Fibroblast of skin of scalp (primary cell): ENCODE measurements at places on chromosomes 11 and 22.

- no peak for DNase-seq
Measured at GRCh38 chr11:129959687-129960086, 42.9 kb downstream of the PRDM10 start.

- no peak for DNase-seq
Measured at GRCh38 chr22:37657590-37658132, 862 bp upstream of the PDXP start.

DNA sequence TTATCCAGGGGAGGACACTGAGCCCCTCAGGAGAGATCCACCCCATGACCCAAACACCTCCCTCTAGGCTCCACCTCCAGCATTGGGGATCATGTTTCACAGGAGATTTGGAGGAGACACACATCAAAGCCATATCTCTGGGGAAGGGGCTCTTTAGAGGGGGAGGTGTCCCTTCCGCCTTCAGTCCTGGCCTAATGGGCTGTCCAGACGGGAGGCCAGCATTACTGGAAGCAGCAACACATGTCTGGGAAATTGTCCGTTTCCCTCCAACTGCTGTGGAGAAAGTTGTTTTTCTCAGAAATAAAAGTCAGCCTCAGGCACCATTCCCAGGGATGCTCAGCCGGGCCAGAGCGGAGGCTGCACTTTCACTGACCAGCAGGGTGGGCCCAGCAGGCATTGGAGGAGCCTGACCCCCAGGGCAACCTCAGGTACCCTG, 9.5 kb downstream of the CACNA1I start:
- DNase-seq: no peak

- no peak for DNase-seq
Measured at GRCh38 chr11:114194702-114195101, 101.5 kb upstream of the NNMT start.

- no peak for DNase-seq
Measured at GRCh38 chr11:57378186-57378585, 2.8 kb downstream of the PRG3 start.
